Esophagus squamous epithelium (tissue), 5 donors: ENCODE measurements at places on chromosomes 2 and 18.

DNA sequence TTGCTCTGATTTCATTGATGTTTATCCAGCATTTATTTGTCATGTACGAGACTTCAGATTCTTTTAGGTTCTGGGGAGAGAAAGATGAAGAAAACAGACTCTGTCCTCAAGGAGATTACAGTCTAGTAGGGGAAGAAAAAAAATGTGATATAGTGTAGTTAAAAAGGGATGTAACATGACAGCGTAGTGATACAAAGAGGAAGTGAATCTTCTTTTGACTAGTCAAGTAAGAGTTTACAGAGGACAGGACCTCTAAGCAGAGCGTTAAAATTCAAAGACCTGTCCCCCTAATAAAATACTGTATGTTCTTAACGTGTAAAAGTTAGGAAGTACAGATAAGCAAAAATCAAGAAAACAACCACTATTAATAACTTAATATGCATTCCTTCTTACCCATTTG, 47.7 kb downstream of the NCOA1 start:
- H3K36me3 ChIP-seq, result no peaks in the 10 kb centered on the region
- no peak overlapping the region for H3K27ac ChIP-seq
- H3K4me1 ChIP-seq, result peaks cover 21% of the 10 kb centered on the region
- no peaks in the 10 kb centered on the region for H3K27me3 ChIP-seq

DNA sequence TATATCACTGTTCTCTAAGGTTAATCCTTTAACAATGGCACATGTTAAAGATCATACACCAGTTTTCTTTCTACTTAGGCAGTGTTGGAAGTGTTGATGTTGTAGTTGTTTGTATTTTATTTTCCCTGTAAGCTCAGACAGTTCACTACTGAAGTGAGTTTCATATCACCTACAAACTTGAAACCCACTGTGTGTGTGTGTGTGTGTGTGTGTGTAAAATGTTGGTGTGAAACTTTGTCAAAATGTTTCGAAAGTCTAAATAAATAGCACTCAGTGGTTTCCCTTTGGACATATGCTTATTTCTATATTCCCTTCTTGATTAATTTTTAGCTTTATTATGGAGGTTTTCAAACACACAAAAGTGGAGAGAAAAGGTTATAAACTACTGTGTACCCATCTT, 79.8 kb upstream of the CAVIN2 start:
- DNase-seq, result no peak
- no peak overlapping the region for H3K27ac ChIP-seq
- H3K4me1 ChIP-seq, result no peaks in the 10 kb centered on the region
- H3K36me3 ChIP-seq, result no peaks in the 10 kb centered on the region

DNA sequence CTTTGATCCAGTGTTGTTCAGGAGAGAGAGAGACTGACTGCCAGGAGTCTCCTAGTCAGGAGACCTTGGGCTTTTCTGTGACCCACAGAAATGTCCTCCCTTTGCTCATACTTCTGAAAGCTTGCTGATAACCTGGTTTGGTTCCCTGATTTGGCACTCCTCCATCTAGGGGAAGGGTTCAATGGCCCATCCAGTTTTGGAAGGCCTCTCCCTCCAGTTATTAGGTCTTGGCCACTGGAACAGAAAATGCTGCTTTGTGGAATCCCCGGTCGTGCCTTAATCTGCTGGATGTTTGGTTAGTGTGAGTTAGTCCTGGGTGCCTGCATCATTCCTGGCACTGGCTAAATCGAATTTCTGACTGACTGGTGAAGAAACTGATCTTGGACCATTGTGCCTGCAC, 35.7 kb downstream of the KDM3A start:
- H3K27me3 ChIP-seq, result no peaks in the 10 kb centered on the region
- H3K36me3 ChIP-seq, result peaks cover 10% of the 10 kb centered on the region
- H3K4me1 ChIP-seq, result no peaks in the 10 kb centered on the region
- H3K4me3 ChIP-seq, result no peak overlapping the region
- H3K27ac ChIP-seq, result no peak overlapping the region
- no peak for DNase-seq

DNA sequence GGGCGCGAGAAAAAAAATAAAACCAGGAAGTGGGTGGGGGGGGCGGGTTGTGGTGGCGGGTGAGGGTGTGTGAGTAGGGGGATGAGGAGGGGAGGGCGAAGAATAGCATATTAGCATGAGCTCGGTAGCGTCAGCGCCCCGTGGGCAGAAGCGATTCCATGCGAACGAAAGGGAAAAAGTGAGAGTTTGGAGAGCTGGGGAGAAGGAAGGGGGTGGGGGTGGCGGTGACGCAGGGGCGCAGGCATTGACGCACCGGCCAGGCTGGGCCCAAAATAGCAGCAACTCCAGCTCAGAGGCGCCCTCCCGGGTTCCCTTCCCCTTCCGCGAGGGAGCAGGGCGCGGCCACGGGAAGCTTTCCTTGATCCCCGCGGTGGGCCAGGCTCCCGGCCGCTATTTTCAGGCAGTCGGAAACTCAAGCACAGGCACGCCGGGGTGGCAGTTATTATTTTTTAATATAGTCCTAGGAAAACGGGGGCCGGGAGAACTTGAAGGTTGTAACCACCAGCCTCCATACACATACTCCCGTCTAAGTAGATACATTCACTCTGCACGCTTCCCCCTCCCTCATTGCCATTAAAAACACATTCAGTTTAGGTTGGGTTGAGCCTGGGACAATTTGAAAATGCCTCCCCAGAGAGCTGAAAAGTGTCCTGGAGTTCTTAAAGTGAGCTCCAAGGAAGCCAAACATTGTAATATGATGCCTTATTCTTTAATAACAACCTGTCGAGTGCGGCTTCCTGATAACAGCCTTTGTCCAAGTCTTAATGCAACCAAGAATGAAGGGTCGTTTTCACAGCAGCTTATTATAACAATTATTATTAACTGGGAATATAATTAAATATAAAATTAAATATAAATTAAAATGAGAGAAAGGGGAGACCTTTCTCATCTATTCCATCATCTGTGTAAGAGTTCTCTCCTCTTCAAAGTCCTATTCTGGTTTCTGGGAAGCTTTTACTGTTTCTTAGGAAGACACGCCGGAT, 2.3 kb upstream of the NR4A2 start:
- no peaks in the 10 kb centered on the region for H3K36me3 ChIP-seq
- H3K27ac ChIP-seq, result peak overlapping the region; percentile 94
- DNase-seq, result peak; percentile 65
- H3K27me3 ChIP-seq, result no peaks in the 10 kb centered on the region
- peak overlapping the region; percentile 82 for H3K4me3 ChIP-seq

- no peaks in the 10 kb centered on the region for H3K27me3 ChIP-seq
- DNase-seq, result no peak
- no peaks in the 10 kb centered on the region for H3K4me1 ChIP-seq
These were observed 18.1 kb downstream of the CCDC141 start for GRCh38 chr2:179031731-179032408.

- no peak overlapping the region for H3K27ac ChIP-seq
- no peak overlapping the region for H3K4me3 ChIP-seq
- no peaks in the 10 kb centered on the region for H3K27me3 ChIP-seq
- DNase-seq, result no peak
- H3K36me3 ChIP-seq, result no peaks in the 10 kb centered on the region
These were observed 41.1 kb upstream of the ARL5A start for GRCh38 chr2:151869291-151869690.

DNA sequence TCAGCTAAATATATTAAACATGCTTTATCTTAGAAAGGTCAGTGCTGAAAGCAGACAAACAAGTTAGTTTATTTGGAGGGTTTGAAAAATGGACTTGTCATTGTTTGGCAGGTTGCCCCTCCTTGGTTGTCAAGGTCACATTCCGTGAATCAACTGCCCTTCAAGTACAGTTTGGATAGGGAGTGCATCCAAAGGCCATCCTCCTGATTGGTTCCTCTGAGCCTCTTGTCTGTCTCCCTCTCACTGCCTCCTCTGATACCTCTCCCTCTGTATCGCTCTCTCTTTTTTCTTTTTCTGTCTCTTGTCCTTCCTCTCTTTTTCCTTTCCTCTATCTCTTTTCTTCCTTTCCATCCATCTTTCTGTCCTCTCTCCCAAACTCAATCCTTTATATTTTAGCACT, 5.4 kb downstream of the ITGAV start:
- peaks cover 72% of the 10 kb centered on the region for H3K4me1 ChIP-seq
- no peaks in the 10 kb centered on the region for H3K27me3 ChIP-seq
- no peaks in the 10 kb centered on the region for H3K36me3 ChIP-seq
- no peak overlapping the region for H3K4me3 ChIP-seq

DNA sequence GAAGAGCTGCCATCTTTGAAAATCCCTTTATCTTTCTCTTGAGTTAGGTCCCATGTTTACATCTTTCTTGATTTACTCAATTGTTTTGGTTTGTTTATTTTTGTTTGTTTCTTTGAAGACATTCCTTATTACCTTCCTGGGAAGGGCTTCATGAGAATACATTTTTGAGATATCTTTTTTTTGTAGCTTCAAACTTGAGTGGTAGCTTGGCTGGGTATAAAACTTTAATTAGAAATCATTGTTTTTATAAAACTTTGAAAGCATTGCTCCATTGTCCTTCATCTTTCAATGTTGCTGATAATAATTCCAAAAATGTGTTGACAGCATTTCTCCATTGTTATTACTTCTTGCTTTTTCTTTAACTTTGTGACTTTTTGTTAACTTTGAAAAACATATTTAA, 145.9 kb upstream of the RBMS1 start:
- H3K27ac ChIP-seq, result no peak overlapping the region
- no peaks in the 10 kb centered on the region for H3K27me3 ChIP-seq
- DNase-seq, result no peak
- H3K4me3 ChIP-seq, result no peak overlapping the region
- H3K36me3 ChIP-seq, result no peaks in the 10 kb centered on the region

- DNase-seq, result no peak
- no peak overlapping the region for H3K4me3 ChIP-seq
- no peaks in the 10 kb centered on the region for H3K27me3 ChIP-seq
- H3K27ac ChIP-seq, result no peak overlapping the region
- no peaks in the 10 kb centered on the region for H3K4me1 ChIP-seq
These were observed 450.8 kb downstream of the DLGAP1 start for GRCh38 chr18:4004183-4004829.

DNA sequence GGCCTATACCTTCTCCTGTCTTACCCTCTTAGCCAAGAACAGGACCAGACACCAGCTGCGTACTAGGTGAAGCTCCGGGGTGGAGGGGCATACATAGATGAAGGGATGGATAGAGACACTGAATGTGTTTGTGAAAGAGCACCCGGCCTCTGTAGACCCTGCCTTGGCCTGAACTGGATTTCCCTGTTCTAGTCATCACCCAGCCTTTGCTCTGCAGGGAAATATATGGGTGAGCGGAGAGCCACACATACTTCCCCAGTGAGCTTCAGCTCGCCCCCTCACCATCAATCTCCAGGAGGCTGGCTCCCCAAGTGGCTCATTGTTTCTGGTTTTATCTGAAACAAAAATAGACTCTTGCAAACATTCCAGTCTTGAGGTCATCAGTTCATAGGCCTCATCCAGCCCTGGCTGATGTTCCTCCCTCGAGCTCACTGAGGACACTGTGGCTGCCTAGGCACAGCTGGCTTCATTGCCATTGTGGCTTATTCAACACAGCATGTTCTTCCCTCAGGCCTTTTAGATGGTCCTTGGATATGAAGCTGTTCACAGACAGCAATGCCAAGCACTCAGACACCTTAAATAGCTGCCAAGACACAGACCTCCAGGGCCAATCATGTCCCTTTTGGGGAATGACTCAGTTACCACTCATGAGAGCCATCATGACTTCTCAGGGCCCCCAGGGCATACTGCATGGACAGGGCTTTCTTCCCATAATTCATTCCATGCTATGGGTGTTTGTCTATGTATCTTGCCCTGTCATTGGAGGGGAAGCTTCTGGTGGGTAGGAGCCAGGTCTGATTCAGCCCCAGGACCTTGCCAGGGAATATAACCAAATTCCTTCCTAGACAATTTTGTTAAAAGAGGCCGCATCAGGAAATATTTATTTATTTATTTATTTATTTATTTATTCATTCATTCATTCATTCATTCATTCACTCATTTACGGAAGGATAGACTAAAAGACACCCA, 82.4 kb downstream of the TTC32 start:
- no peak overlapping the region for H3K4me3 ChIP-seq
- no peaks in the 10 kb centered on the region for H3K36me3 ChIP-seq
- H3K27ac ChIP-seq, result no peak overlapping the region
- no peak for DNase-seq
- H3K4me1 ChIP-seq, result no peaks in the 10 kb centered on the region

- no peaks in the 10 kb centered on the region for H3K27me3 ChIP-seq
- no peak for DNase-seq
- H3K27ac ChIP-seq, result no peak overlapping the region
- no peak overlapping the region for H3K4me3 ChIP-seq
- no peaks in the 10 kb centered on the region for H3K36me3 ChIP-seq
- H3K4me1 ChIP-seq, result no peaks in the 10 kb centered on the region
These were observed 63.7 kb upstream of the MMADHC start for GRCh38 chr2:149651229-149651628.

GRCh38 chr2:224156436-224156835, 117.3 kb upstream of the SERPINE2 start:
- H3K27ac ChIP-seq, result no peak overlapping the region
- H3K27me3 ChIP-seq, result no peaks in the 10 kb centered on the region
- no peak overlapping the region for H3K4me3 ChIP-seq
- DNase-seq, result no peak
- peaks cover 4% of the 10 kb centered on the region for H3K4me1 ChIP-seq
- H3K36me3 ChIP-seq, result no peaks in the 10 kb centered on the region

DNA sequence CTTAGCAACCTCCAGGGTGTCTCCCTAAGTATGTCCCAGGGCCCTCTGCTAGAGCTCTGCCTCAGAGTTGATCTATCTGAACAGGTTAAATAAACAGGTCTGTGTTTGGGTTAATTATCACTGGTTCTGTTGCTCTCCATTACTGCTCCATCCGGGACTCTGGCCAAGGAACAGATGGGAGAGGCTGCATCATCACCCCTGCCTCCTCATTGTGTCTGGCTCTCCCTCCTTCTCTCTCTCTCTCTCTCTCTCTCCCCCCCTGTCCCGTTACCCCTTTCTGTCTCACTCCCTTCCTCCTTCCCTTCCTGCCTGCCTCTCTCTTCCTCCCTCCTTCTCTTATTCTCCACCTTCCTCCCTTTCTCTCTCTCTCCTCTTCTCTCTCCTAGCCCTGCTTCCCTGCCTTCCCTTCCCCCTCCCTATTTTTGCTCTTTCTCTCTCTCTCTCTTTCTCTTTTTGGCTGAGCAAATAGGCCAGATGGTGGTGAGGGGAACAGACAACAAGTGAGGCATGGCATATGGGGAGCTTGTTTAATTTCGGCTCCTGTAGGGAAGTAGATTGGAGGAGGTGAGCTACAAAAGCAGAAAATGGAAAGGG, 62.1 kb downstream of the SETBP1 start:
- H3K4me3 ChIP-seq, result no peak overlapping the region
- H3K27ac ChIP-seq, result peak overlapping the region; percentile 53
- no peak for DNase-seq
- H3K36me3 ChIP-seq, result no peaks in the 10 kb centered on the region
- no peaks in the 10 kb centered on the region for H3K27me3 ChIP-seq
- peaks cover 43% of the 10 kb centered on the region for H3K4me1 ChIP-seq

- H3K4me3 ChIP-seq, result no peak overlapping the region
- H3K27ac ChIP-seq, result no peak overlapping the region
- no peaks in the 10 kb centered on the region for H3K4me1 ChIP-seq
- DNase-seq, result no peak
- no peaks in the 10 kb centered on the region for H3K36me3 ChIP-seq
These were observed 11.0 kb downstream of the NEURL3 start for GRCh38 chr2:96494188-96494587.

- no peaks in the 10 kb centered on the region for H3K27me3 ChIP-seq
- no peak for DNase-seq
- H3K4me1 ChIP-seq, result peaks cover 17% of the 10 kb centered on the region
- H3K27ac ChIP-seq, result no peak overlapping the region
These were observed 30.5 kb downstream of the ZNF516 start for GRCh38 chr18:76464281-76465259.

GRCh38 chr2:111698089-111698488, 185.9 kb downstream of the ANAPC1 start:
- peak overlapping the region; percentile 80 for H3K27ac ChIP-seq
- no peaks in the 10 kb centered on the region for H3K36me3 ChIP-seq
- H3K27me3 ChIP-seq, result no peaks in the 10 kb centered on the region
- no peak overlapping the region for H3K4me3 ChIP-seq
- no peak for DNase-seq
